ENCODE measurements at places on chromosomes 12 and 14.

- no peak for DNase-seq
These were observed 33.0 kb upstream of the SLC5A8 start for GRCh38 chr12:101243074-101243473.

- DNase-seq = no peak
These were observed 255.8 kb downstream of the FBXL14 start for GRCh38 chr12:1338483-1339177.

DNA sequence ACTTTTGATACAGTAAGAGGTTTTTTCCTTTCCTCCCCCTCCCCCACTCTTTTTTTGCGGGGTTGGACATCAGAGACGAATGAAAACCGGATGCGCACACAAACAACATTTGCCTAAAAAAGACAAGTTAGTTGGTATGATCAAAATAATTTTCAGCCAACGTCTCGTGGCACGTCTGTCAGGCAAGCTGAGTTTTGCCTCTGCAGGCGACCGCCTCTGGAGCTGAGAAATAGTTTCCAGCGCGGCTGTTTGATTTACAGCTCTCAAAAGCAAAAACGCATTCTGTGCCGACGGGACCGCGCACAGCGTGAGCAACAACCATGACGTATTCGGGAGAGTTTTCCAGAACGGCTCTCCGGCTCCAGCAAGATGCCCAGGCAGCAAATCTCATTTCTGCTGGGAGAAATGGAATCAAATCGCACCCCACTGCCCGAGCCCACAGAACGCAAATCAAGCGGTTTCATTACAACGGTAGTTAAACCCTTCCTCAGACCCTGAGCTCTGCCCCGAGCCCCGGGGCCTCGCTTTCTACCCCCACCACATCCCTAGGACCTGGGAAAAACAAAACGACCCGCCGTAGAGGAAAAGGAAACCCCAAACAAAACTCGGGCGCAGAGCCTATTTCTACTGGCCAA lies 14.2 kb upstream of the CALM1 start:
- no peak for DNase-seq

GRCh38 chr12:18951218-18951617 lies 178.3 kb upstream of the PLEKHA5 start:
- no peak for DNase-seq

DNA sequence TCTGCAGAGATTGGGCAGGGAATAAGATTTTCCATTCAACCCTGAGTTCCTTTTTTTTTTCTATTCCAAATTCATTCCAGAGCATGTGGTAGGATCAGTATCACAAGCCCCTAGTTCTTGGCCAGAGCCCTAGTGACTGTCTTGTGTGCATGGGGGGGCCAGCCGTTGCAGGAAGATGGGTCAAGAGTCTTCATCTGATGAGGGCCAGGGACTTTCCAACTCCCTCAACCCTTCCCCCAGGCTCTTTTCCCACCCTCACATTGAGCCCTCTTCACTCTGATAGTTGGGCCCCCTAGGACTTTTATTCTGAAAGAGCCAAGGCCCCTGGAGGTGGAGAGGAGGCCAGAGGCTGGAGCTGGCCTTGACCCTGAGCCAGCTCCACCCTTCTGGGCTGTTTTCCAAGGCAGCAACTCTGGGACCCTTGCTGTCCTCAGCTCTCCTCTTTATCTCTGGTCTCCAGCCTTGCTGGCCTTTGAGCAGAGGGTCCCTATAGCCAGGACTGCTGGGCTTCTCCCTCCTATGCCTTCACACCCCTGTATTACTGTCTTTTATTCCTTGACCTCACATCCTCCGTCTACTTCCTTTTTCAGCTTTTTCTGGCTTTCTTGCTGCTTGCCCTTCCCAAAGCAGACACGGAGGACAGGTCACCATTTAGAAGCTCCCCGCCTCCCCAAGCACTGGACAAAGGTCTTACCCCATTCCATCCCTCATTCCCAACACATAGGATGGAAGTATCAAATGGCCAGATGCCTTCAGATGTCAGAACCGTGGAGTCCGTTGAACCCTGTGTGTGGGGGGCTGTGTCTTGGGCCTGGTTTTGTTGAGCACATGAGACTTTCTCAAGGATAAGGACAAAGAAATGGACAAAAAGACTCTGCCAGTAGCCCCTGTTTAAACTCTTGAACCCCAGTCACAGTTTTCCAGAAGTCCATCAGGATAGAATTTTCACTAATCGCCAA lies 5.6 kb downstream of the RBP5 start:
- no peak for DNase-seq

- DNase-seq = no peak
These were observed 211.0 kb upstream of the GARIN6 start for GRCh38 chr12:99436584-99436983.

GRCh38 chr12:24396224-24396623 lies 446.8 kb upstream of the SOX5 start:
- no peak for DNase-seq

GRCh38 chr14:60277605-60278190 lies 28.7 kb downstream of the PPM1A start:
- no peak for DNase-seq

GRCh38 chr14:96221109-96221650 lies 16.5 kb downstream of the BDKRB2 start:
- DNase-seq = no peak

GRCh38 chr12:109888179-109889020 lies 8.1 kb upstream of the GLTP start:
- DNase-seq = no peak

- DNase-seq = no peak
These were observed 1.3 kb upstream of the OAS3 start for GRCh38 chr12:112936927-112937326.

DNA sequence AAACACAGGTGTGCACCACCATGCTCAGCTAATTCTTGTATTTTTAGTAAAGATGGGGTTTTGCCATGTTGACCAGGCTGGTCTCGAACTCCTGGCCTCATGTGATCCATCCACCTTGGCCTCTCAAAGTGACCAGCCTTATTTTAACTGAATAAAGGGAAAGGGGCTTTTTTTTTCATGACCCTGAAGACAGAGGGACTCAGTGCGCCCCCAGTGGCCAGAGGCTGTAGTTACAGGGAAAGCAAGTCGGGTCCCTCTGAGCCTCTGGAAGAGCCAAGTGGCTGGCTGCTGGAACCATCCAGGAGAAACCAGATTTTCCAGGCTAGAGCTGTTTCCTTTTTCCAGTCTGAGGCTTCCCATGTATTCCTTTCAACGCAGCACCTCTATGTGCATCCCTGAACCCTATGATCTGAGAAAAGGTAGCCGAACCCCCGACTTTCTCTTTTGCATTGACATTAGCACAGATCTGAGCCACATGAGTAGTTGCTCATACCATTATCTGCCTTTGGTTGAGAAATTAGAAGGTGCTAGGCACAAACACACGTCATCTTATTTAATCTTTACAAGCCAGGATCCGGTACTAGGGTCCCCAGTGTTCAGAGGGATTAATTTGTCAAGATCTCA lies 342.7 kb downstream of the CACNA1C start:
- DNase-seq = no peak

GRCh38 chr12:116864371-116865160 lies 16.7 kb downstream of the HRK start:
- DNase-seq = no peak

DNA sequence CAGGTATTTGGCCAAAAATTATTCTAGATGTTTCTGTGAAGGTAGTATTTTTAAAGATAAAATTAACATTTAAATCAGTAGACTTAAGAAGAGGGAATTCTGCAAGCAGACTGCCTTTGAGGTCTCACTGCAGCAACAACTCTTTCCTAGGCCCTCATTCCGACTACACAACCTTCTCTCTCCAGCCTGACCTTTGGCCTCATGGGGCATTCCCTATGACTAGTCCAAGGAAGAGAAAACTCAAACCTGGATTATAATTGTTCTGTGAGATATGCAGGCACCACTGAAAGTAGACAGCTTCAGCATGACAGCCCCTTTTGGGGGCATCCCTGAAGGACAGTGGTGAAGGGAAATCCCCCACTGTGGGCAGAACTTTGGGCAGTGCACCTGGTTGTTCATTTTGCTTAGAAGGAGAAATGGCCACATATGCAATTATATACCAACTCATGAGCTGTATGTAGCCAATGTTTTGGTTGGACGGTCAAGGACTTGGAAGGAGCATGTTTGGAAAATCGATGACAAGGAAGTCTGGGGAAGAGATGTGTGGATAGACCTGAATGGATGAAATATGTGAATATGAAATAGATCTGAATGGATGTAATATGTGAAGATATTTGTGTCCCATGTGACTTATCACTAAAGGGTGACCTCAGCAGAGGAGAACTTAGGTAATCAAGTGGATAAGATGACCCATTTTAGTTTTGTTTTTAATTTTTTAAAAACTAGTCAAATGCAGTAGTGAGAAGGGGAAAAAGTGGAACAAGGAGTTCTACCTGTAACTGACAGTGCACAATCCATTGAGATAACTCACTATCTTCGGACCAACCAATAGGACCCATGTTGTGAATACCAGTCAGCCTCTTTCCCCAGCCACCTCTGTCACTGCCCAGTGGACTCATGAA lies 233.3 kb upstream of the FOXN3 start:
- DNase-seq = no peak

- no peak for DNase-seq
These were observed 73.2 kb downstream of the ANO4 start for GRCh38 chr12:100867639-100868393.

DNA sequence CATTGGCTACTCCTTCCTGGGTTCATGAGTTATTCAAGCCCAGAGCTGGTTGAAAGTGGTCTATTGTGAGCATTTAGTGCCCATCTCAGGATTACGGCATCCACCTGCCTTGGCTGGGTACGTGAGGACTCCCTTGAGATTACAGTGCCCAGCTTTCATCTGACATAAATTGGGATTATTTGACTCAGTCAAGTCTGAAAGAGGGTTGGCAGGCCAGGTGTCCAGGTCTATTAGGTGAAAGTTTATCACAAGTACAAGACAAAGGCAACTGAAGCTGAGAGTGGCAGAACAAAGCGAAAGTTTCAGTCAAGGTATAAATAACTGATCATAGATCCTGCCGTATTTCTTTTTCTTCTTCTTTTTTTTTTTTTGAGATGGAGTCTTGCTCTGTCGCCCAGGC lies 84.6 kb upstream of the ATF7IP start:
- DNase-seq = no peak

DNA sequence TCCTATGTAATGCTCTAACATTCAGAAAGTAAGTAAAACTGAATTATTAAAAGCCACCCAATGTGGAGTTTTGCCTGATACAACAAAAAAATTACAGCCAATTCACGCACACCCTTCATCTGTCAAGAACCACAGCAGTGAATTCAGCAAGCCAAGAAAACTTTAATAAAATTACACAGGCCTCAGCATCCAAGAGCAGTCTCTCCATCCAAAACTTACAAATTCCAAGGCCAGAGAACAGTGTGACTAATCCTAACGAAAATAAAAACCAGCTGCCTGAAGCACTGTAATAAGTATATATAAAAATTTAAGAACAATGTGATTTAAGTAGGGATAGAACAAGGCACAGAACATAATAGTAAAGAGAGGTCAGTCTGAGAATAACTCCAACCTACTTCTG lies 54.2 kb downstream of the SIX6 start:
- no peak for DNase-seq

DNA sequence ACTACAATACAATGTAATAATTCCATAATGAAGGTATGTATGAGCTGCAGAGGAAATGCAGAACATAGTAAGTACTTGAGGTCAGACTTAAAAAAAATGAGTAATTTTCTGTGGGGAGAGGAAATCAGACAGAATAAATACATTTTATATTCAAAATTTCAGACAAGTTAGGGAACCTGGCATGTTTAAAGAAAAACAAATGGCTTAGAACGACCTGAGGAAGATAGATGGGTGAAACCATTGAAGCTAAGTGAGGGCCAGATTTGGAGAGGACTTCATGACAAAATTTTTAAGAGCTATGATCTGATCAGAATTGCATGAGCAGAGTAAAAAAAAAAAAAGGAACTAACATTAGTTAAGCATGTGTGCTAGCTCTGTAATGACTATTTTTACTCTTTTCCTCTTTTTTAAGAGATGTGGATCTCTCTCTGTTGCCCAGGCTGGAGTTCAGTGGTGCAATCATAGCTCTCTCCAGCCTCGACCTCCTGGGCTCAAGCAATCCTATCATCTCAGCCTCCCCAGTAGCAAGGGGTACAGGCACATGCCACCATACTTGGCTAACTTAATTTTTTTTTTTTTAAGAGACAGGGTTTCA lies 157.6 kb upstream of the PDE3A start:
- DNase-seq = no peak

DNA sequence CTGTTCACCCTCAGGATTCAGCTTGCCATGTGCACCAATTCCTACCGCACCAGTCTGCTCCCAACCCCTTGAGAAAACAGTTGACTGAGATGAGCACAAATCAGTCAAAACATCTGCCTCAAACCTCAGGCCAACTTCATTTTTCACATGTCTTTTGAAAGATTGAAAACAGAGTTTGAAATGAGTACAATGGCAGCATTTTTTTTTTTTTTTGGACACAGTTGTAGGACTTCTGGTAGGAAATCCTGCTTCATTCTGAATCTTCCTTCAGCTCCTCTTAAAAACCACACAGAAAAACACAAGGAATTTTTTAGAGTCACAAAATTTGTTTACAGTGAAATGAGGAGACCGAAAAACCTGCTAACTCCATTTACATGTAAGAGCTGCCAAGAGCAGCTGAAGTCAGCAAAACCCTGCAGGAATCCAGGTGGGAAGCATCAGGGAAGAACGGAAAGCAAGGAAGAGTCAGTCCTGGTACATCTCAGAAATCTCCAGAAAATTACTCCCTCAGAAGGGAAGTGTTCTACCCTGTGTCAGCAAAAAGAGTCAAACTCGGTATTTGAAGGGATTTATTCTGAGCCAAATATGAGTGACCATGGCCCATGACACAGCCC lies 100.3 kb upstream of the TMTC1 start:
- DNase-seq = no peak

- DNase-seq = no peak
These were observed 47.5 kb downstream of the PPFIBP1 start for GRCh38 chr12:27571463-27571862.

DNA sequence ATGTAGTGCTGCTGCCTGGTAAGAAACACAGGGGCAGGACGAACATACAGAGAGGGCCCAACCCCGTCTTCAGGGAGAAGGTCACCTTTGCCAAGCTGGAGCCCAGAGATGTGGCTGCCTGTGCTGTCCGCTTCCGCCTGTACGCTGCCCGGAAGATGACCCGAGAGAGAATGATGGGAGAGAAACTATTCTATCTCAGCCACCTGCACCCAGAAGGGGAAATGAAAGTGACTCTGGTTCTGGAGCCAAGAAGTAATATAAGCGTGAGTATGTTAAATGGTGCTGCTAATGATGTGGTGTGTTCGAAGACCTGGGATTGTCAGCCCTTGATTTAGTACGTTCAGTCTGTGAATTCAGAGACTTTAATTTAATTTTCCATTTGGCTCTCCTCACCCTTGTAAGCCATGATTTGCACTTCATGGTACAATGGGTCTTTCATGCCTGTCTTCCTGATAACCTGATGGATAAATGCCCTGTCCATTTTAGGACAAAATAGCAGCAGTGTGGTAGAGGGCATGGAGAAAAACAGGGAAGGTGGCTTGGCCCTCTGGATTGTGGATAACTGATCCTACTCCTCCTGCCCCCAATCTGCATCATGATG lies 318.9 kb downstream of the SNAPC1 start:
- DNase-seq = no peak

DNA sequence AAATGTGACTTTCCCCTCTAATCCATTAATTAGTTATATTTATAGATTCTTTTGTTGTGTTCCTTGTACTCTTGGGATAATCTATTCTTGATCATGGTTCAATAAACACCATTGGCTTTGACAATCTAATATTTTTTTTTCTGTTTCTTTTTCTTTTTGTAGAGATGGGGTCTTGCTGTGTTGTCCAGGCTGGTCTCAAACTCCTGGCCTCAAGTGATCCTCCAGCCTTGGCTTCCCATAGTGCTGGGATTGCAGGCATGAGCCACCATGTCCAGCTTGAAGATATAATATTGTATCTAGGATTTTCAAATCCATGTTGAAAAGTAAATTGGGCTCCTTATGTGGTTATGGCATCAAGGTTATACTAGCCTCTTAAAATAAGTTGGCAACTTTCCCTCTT lies 6.2 kb downstream of the DNAL1 start:
- no peak for DNase-seq

Measured in DMS 273 treated with DMSO at 0.1 percent for 48 hours (cell line).